ENCODE measurements at places on chromosomes 16 and 17. TPM values are rescaled to one million over a fixed set of nuclear protein-coding genes. Genes with fewer than 3 reads are reported as not detected.

DNA sequence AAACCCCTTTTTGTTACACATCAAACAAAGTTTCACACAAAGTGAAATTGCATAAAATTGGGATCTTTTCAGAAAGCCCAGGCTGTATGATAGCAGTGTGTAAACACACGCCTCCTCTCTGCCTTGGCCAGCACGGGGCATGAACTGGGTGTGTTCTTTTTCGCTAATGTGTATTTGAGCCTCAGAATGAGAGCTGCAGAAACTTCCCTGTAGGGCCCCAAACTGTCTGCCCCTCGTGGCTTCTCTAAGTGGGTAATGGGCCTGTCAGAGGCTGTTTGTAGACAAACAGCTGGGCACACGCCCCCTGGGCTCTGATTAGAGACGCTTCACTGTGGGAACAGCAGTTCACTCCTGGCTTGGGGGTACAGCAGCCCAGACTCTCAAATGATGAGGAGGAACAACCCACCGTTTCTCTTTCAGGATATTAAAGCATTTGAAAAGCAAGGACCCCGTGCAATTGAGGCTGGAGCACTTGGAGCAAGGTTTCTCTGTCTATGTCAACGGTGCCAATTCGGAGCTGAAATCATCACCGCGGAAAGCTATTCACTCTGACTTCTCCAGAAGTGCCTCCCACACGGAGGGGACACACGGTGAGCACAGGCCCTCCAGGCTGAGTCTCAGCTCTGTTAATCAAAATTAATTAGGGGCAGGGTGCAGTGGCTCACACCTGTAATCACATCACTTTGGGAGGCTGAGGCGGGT is 78.4 kb downstream of the KATNIP start:
- DNase-seq: no peak

AURKB gene
- total RNA-seq: 3.6 TPM

DNA sequence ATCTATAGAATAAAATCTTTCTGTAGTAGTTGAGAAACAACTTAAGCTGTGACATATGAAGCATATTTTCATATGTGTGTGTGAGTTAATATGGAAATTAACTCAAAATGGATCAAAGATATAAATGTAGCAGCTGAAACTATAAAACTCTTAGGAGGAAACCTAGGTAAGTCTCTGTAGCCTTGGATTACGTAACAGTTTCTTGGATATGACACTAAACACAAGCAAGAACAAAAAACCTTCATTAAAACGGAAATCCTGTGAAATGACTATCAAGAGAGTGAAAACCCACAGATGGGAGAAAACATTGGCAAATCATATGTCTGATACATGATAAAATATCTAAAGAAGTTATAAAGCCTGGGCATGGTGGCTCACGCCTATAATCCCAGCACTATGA is 104.4 kb downstream of the VPS53 start:
- no peak for DNase-seq

DNA sequence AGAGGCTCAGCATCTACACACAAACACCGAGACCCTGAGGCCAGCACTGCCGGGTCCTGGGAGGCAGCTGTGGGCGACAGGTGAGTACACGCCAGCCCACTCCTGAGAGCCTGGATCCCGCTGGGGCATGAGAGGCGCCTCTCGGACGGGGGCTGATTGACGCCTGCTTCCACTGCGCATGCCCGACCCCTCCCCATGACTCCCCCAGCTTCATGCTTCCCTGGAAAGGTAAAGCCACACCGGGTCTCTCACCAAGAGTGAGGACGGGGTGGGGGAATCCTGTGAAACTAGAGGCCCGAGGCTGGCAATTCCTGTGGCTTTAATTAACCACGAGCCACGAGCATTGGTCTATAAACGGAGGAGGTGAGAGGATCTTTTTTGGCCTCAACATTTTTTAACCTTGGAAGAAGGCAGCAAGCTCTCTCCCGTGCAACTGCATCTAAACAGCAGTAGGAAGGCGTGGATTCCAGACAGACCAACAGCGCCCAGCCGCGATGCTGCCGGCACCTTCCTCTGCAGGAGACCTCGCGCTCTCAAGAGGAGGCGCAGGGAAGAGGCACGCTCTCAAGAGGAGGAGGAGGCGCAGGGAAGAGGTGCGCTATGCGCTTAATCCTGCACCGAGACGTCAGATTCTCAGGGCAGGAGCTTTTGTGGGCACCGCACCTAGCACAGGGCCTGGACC is 71.8 kb upstream of the METRNL start:
- DNase-seq: peak; percentile 83

- DNase-seq: no peak
Measured at GRCh38 chr16:4212211-4212933, 29.5 kb downstream of the SRL start.

DNA sequence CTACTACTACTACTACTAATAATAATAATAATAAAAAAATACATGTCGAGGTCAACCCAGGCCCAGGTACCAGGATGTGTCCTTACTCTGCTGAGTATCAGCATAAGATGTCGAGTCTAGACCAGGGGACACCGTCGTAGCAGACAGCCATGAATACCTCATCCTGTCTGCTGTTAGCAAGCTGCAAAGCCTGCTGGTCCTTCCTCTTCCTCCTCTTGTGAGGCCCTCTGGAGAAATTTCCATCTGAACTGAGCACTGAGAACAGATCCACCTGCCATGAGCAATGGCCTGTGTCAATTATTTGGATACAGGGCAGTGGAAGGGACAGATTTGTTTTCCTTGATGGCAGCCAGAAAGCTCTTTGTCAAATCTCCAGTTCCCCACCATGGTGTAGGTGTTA is 168.5 kb downstream of the XYLT1 start:
- DNase-seq: no peak

SHISA6 gene
- not detected for total RNA-seq

DNA sequence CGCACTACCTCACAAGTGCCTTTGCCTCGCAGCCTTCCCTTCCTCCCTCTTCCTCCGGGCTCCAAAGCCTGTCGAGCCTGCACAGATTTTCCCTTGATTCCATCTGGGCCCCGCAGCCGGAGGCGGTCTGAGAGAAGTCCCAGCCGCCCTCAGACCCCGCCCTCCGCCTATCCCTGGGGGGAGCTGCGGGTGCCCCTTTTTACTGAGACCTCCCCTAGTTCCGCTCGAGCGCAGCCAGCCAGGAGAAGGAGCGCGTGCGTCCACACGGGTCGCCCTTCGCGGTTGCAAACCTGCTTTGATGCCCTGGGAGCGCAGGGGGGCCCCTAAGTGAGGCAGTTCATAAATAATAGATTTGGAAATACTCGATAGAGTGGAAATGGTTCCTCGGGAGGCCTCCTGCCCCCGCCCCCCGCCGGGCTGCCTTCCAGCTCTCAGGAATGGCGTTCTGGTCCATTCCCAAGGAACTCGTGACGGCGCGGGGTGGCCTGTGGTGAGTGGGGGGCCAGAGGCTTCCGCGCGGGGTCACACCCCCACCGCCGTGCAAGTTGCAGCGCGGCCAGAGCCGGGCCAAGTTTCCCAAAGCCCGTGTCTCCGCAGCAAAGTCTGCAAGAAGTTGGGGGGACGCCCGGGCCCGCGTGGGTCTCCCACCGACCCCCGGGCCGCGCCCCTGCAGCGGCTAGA is 610 bp downstream of the C16orf74 start:
- DNase-seq: peak; percentile 92
